ENCODE measurements at places on chromosomes 3 and 15. TPM values are rescaled to one million over a fixed set of nuclear protein-coding genes. Genes with fewer than 3 reads are reported as not detected.

Gene ZBTB20
- total RNA-seq = 8.1 TPM

Gene CCDC9B
- total RNA-seq = 0.76 TPM

GRCh38 chr15:88324741-88325065, 68.2 kb upstream of the NTRK3 start:
- H3K27me3 ChIP-seq = peaks cover 2% of the 10 kb centered on the region
- H3K27ac ChIP-seq = no peak overlapping the region
- no peak overlapping the region for H3K4me3 ChIP-seq
- no peaks in the 10 kb centered on the region for H3K4me1 ChIP-seq

- no peak overlapping the region for H3K4me3 ChIP-seq
- H3K27me3 ChIP-seq = no peaks in the 10 kb centered on the region
- no peaks in the 10 kb centered on the region for H3K36me3 ChIP-seq
- no peak for DNase-seq
- H3K27ac ChIP-seq = no peak overlapping the region
Observed at GRCh38 chr15:35427091-35427490, 118.9 kb downstream of the DPH6 start.

DNA sequence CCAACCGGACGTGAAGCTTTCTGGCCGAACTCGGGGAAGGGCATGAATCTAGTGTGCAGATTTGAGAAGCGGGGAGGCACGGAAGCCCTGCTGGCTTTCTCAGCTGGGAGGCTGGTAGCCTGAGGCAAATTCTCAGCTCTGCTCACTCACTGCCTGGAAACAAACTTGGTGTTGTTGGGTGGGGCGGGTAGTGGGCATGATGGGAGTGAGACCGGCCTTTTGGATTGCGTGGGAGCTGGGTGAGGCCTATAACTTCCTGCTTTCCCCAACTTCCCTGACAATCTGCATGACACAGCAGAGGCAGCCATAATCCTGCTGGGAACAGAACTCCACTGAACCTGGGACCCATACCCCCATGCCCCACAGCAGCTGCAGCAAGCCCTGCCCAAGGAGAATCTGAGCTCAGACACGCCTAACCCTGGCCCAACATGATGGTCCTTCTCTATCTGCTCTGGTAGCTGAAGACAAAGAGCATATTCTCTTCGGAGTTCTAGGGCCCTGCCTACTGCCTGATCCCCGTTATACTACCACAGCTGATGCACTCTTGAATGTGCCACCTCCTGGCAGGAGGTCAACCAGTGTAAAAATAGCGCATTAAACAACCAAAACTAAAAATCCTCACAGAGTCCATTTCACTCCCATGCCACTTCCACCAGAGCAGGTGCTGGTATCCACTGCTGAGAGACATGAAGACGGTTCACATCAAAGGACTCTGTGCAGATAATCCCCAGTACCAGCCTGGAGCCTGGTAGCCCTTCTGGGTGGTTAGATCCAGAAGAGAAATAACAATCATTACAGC, 44.7 kb downstream of the CEP70 start:
- no peaks in the 10 kb centered on the region for H3K27me3 ChIP-seq
- no peak for DNase-seq
- peaks cover 78% of the 10 kb centered on the region for H3K36me3 ChIP-seq
- H3K4me3 ChIP-seq = no peak overlapping the region
- peaks cover 10% of the 10 kb centered on the region for H3K4me1 ChIP-seq

DNA sequence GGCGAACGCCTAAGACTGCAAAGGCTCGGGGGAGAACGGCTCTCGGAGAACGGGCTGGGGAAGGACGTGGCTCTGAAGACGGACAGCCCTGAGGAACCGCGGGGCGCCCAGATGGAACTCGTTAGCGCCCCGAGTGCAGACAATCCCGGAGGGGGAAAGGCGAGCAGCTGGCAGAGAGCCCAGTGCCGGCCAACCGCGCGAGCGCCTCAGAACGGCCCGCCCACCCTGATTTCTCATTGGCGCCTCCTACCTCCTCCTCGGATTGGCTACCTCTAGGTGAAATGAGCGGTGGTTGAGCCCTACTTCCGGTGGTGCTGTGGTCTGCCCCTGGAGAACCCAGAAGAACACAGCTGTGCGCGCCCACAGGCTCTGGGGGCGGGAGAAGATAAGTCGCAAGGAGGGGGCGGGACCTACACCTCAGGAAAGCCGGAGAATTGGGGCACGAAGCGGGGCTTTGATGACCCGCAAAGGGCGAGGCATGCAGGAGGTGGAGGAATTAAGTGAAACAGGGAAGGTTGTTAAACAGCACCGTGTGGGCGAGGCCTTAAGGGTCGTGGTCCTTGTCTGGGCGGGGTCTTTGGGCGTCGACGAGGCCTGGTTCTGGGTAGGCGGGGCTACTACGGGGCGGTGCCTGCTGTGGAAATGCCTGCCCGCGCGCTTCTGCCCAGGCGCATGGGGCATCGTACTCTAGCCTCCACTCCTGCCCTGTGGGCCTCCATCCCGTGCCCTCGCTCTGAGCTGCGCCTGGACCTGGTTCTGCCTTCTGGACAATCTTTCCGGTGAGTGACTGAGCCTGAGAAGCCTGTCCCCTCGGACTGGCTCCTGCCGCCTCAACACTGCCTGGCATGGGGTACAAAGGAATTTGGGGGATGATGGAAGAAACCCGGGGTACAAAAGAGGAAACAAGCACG, at the start of gene OGG1:
Gene OGG1, plus strand, starts transcription at position 308 of the 911 bp plus-strand sequence. Its CDS starts 335 bp downstream, at position 643.
- H3K27me3 ChIP-seq = no peaks in the 10 kb centered on the region
- H3K4me3 ChIP-seq = peak within 1 kb of the TSS; percentile 98
- peak; percentile 99 for DNase-seq
- H3K4me1 ChIP-seq = peaks cover 74% of the 10 kb centered on the region
- H3K27ac ChIP-seq = peak within 1 kb of the TSS; percentile 95

DNA sequence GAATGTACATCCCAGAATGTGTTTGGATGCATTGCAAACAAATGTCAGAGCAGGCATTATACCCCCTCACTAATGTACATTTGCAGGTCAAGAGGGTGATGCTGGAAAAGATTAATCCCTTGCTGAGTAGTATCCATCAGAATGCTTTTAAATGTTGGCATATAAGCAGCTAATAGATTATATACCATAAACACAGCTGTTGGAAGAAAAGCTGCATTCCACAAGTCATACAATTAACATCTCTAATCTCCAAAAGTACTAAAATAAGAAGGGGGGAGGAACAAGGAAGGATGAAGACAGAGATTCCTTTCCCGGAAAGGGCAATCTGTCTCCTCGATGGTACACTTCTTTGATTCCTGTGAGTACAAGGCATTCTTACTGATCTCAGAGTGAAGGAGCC, 445.7 kb upstream of the CDIN1 start:
- no peaks in the 10 kb centered on the region for H3K4me1 ChIP-seq
- no peak for DNase-seq
- no peaks in the 10 kb centered on the region for H3K27me3 ChIP-seq
- no peak overlapping the region for H3K4me3 ChIP-seq
- H3K36me3 ChIP-seq = no peaks in the 10 kb centered on the region
